GM12864 (cell line): ENCODE measurements at places on chromosomes 12 and 14.

DNA sequence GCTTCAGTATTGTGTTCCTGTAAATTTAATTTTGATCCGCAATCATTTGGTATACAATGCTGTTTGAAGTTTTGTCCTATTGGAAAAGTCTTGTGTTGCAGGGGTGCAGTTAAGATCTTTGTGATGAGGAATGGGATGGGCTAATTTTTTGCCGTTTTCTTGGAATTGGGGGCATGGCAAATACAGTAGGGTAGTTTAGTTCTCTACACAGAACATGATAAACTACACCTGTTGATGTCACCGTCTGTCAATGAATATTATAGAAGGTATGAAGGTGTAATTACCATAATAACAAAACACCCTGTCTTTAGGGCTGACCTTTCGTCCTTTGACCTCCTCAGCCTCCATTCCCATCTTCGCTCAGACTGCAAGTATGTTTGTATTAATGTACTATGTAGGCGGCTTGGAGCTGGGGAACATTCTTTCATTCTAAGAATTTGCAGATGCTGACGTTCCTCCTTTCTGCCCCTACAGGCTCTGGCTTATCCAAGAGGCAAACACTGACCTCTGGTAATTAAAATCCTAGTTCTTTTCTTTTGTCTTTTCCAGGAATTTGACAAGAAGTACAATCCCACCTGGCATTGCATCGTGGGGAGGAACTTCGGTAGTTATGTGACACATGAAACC, 1.7 kb downstream of the DYNLL1 start:
- DNase-seq = no peak

DNA sequence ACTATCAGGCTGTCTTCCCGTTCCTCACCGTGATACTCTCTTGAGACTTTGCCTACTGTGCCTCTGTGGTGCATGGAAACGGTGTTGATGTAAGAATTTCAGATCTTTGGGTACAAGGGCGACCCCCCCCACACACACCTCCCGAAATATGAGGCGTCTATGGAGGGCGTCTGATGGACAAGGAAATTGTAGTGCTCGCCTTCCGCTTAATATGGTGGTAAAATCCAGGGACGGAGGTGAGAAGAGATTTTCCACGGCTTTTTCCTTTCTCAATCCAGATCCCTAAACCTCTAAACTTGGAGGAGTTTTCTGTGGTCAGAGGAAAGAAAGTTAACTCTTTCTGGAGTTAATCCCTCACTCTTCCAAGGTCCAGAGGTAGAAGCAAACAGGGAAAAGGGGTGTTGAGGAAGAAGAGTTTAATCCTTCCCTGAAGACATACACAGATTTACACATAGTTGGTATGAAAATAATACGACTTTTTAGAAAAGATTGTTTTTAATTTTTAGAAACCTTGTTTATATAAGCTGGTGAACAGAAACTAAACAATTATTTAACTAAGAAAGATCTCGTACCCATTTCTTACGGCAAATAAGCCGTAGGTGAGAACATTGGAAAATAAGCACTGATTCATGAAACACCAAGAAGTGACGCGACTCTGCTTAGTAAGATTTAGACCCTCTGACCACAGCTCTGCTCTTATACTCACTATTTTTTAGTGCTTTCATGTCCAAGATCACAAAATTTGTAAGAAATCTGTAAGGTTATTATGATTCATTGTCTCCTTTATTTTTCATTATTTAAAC, 23.1 kb upstream of the RNASE12 start:
- no peak for DNase-seq

DNA sequence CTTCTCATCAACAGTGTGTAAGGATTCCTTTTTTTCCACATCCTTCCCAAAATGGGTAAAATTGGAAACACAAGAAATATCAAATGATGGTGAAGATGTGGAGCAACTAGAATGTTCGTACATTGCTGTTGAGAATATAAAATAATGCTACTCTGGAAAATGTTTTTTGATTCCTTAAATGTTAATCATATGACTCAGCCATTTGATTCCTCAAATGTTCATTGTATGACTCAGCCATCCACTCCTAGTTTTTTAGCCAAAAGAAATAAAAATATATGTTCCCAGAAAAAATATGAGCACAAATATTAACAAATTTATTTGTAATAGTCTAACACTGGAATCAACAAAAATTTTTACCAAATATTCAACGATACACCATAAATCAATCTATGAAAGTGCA, 1108.6 kb downstream of the LRFN5 start:
- no peak for DNase-seq

- peak; percentile 75 for DNase-seq
Observed at GRCh38 chr12:68745904-68746571, at the start of gene SLC35E3. TSS of gene SLC35E3 (plus strand) at chr12:68746176. CDS start at chr12:68746378, 202 bp downstream.

DNA sequence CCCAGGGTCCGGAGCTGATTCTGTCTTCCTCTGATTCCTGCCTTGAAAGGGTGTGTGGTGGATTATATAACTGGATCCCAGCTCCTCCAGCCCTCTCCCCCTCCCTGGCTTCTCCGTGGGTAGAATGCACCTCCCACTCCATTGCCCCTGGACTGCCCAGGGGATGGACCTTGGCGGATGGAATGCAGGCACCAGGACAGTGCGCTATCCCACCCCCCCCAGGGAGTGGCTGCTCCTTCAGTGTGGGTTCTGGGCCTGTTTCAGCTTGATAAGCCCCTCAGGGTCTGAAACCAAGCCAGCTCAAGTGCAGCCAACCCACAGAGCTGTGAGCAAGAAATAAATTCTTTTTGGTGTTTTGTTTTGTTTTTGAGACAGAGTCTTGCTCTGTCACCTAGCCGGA, 112.4 kb upstream of the TMEM132D start:
- DNase-seq = no peak

- DNase-seq = no peak
Observed at GRCh38 chr12:65300679-65301349, 22.3 kb downstream of the MSRB3 start.

DNA sequence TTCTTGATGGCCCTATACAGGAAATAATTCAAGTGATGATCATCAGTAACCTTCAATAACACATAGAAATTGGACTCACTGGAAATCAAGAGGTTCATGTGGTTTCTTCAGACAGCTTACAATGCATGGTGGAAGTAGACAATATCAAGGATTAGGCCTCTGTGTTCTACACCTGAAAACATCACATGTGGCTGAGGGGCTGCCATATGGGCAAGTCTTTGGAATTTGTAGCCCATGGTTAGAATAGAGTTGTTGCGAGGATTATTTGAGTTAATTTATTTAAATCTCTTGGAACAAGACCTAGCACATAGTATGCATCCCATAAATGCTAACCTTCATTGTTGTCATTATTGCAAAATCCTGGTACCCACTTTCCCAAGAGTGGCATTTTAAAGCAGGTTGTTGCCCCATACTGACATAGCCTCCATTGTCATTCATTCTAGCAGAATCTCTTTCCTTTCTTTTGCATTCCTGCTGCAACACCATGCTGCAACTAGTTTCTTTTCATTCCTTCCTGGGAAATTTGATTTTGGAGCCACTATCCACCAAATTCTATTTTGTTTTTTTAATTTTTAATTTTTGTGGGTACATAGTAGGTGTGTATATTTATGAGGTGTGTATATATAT, 352.7 kb upstream of the NAV3 start:
- no peak for DNase-seq
